ENCODE measurements at places on chromosomes 1 and 21. TPM values are rescaled to one million over a fixed set of nuclear protein-coding genes. Genes with fewer than 3 reads are reported as not detected.

DNA sequence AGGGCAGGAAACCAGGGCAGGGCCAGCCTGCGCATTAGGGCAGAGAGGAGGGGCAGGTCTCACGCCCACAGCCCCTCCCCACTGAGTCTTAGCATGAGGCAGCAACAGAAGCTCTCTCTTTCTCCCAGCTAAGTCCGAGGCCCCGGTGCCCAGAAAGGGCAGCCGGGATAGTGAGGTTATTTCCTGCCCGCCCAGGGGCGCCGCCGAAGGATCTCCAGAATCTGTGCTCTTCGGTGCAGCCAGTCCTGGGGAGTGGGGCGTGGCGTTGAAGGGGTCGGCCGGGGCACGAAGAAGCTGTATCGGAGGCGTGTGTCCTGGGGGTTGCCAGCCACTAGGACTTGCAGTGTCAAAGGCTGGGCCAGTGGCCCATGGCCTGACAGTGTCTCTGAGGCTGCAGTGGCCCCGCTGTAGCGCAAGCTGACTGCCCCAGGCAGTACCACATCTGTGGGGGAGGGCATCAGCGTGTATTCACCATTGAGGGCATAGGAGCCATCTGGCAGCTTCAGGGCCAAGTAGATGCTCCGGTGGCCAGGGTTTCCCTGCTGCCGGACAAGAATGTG is 7.8 kb downstream of the ADAMTS4 start:
- DNase-seq: no peak

- DNase-seq: no peak
These were observed 47.4 kb upstream of the ACTRT2 start for GRCh38 chr1:2973601-2974593.

DNA sequence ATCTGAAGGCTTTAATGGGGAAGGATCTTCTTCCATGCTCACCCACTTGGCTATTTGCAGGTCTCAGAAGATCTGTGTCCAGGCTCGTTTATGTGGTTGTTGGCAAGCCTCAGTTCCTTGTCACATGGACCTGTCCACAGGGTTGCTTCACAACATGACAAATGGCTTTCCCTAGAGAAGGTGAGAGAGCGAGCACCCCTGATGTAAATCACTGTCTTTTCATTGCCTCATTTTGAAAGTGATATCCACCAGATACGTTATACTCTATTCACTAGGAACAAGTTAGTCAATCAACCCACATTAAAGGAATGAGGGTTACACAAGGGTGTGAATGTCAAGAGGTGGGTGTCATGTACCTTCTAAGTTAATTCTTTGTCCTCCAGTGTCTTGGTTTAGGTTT is 433.3 kb downstream of the RPS6KC1 start:
- DNase-seq: no peak

DNA sequence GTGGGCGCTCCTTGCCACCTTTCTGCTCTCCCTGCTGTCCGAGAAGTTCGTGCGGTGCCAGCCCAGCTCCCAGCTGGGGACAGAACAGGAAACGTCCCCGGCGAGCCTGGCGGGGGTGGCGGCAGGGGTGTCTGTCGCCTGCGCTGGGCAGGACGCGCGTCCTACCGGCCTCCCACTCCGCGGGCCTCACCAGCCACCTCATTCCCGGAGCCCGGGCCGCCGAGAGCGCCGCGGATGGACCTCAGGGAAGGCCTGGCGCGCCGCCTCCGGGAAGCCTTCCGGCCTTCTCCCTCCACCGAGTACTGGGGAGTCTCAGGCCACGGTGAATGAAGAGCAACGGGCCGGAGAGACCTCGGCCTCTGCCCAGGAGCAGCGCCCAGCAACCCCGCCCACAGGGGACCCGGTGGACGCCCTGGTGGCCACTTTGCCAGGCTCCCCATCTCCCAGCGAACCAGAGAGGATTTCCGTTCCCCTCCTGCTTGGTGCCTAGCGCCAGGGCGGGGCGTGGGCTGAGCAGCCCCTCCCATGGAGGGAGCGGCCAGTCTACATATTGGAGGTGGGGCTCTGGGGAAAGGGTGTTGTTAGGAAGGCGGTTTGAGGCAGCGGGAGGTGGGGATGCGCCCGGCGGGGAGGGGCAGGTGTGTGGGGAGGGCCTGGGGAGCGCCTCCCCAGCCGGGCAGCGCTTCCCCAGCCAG is 9.5 kb upstream of the TNFRSF14 start:
- DNase-seq: peak; percentile 25

DNA sequence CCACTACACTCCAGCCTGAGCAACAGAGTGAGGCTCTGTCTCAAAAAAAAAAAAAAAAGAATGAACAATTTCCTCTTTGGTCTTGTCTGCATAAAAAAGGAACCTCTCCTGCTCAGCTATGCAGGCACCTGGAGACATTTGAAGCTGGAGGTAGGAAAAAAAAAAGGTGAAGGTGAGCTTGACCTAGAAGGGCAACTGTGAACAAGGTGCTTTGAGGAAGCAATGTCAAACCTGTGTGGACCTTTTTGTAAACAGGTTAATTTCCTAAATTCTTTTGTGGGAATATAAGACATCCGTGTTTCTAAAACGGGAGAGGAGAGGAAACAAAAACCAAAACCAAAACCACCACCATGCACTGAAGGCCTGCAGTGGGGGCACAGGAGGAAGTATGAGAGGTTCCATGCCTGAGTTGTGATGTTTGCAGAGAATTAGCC is 77.5 kb downstream of the SLC45A1 start:
- DNase-seq: no peak

GRCh38 chr1:25904943-25905679 is 1.1 kb downstream of the STMN1 start:
- DNase-seq: peak; percentile 92

DNA sequence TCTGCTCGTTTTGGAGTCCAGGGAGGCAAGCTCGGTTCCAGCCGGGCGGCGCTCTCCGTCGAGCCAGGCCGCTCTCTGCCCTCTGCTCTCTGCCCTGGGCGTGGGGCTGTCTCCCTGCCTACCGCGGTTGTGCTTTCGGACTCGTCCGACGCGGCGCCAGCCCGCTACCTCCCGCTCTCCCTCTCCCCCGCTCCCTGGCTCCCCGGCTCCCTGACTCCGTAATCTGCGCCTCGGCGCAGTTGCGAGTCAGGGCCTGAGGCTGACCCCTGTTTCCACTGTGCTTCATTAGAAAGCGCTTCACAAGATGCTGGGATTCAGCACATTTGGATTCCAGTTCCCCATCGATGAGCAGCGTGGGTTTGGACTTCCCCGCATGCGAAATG is 2.2 kb downstream of the SOX13 start:
- no peak for DNase-seq

GRCh38 chr1:46581681-46582455 is 22.2 kb downstream of the MKNK1 start:
- no peak for DNase-seq

GRCh38 chr21:37060296-37060695 is 12.6 kb downstream of the PIGP start:
- DNase-seq: peak; percentile 62

DNA sequence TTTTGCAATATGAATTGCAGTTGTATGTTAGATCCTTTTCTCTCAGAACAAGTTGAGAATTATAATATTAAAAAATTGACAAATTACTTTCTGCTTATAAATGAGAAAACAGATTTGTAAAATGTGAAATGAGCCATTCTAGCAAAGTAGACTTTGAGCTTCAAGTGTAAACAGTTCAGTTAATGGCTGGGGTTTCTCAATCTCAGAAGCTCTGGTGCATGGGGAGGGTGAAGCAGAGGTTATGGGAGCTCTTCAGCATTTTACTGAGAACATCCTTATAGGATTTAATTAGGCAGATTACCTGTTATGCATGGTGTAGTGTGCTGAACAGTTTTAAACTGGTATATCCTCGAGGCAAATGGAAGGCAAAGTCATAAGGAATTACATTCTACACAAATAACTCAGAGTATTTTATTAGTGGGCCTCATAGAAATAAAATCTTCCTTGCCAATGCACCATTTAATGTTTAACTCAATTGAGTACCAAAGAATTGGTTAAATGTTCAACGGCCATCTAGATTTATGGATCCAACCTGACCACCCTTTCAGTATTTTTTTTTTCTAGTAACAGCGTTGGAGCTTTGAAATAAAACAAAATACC is 1143.6 kb upstream of the ADGRL2 start:
- no peak for DNase-seq

DNA sequence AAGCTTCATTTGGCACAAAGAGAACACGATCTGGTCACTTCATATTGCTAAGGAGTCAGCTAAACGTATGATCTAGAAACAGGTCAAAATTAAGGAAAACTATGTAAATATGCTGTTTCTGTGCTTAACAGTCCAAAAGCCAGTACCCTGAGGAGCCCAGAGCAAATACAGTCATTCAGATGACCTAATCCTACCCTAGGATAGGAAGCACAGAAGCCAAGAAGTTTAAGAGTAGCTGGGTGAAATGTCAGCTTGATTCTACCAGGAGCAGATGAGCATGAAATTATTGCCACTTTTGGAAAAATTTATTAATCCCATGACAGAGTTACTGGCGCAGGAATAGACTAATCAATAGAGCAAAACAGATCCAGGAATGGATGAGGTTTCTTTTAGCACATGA is 18.3 kb downstream of the SORT1 start:
- no peak for DNase-seq

GRCh38 chr1:54500107-54500431 is 48.0 kb upstream of the ACOT11 start:
- DNase-seq: no peak

- DNase-seq: no peak
These were observed 510.4 kb upstream of the ZP4 start for GRCh38 chr1:238401144-238401543.

- no peak for DNase-seq
These were observed 3.7 kb upstream of the TMEM39B start for GRCh38 chr1:32068957-32069588.

GRCh38 chr1:42730002-42730401 is 10.0 kb downstream of the CLDN19 start:
- no peak for DNase-seq

DNA sequence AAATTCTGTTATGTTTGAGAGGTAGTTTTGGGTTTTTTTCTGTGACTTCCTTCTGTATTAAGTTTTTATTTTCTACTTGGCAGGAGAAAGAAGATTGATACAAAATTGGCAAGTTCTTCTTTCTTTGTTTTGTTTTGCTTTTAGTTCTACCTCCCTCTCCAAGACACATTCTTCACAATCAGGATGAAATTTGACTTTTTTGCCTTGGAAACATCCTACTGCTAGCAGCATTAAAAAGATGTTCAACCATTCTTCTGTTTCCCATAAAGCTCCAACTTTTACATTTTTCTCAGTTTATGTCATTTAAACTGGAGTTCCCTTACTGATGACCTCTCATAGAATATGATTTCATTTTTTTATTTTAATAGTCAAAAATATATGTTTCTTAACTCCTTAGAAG is 234.8 kb downstream of the NCAM2 start:
- no peak for DNase-seq

DNA sequence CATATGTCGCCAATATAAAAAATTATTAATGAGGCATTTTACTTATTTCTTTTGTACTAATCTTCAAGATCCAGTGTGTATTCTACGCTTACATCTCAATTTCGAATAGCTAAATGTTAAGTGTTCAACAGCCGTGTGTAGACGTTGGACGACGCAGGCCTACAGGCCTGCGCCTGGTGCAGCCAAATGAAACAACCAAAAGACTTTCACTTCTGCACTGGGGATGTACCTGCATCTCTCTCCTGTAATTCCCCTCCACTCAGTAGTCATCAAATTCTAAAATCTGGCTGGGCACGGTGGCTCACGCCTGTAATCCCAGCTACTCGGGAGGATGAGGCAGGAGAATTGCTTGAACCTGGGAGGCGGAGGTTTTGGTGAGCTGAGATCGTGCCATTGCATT is 76.8 kb upstream of the HNRNPU start:
- no peak for DNase-seq

Gene CA6
- total RNA-seq: not detected

Gene SPATA45
- total RNA-seq: not detected

Gene LPAR3
- total RNA-seq: 0.78 TPM

Gene TIPRL
- 101 TPM for total RNA-seq

Gene CLDN8
- total RNA-seq: not detected

Gene DISP3
- 26.7 TPM for total RNA-seq

Measured in occipital lobe (tissue), 3 donors.